ENCODE measurements at places on chromosomes 4 and X. TPM values are rescaled to one million over a fixed set of nuclear protein-coding genes. Genes with fewer than 3 reads are reported as not detected.

HUWE1 gene
- total RNA-seq = 554 TPM

UCHL1 gene
- 1.7 TPM for total RNA-seq

TCEAL7 gene
- not detected for total RNA-seq

DNA sequence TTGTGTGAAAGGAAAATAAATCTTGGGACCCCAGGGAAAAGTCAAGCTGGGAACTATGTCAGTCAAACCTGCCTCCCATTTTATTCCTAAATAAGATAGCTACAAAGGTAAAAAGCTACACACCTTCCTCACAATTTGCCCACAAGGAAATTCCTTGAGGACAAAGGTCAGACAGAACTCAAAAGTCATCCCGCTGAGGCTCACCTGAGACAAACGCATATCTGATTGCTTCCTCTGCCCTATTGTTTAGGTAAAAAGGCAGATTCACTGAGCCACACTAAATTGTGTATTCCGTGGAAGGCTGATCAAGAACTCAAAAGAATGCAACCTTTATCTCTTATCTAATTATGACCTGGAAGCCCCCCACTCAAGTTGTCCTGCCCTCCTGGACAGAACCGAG, 58.7 kb upstream of the MAML3 start:
- no peak overlapping the region for H3K27ac ChIP-seq
- H3K27me3 ChIP-seq = peaks cover 7% of the 10 kb centered on the region
- DNase-seq = no peak
- peaks cover 2% of the 10 kb centered on the region for H3K4me1 ChIP-seq
- H3K4me3 ChIP-seq = no peak overlapping the region

GRCh38 chr4:153534792-153535629, 68.9 kb downstream of the TMEM131L start:
- no peak for DNase-seq
- peak overlapping the region; percentile 84 for H3K27ac ChIP-seq
- H3K4me1 ChIP-seq = peaks cover 89% of the 10 kb centered on the region

- H3K36me3 ChIP-seq = no peaks in the 10 kb centered on the region
- H3K4me1 ChIP-seq = no peaks in the 10 kb centered on the region
- peak; percentile 56 for DNase-seq
- H3K27me3 ChIP-seq = peaks cover 6% of the 10 kb centered on the region
- no peak overlapping the region for H3K4me3 ChIP-seq
These were observed 276.6 kb downstream of the ANK2 start for GRCh38 chr4:113325876-113326615.

DNA sequence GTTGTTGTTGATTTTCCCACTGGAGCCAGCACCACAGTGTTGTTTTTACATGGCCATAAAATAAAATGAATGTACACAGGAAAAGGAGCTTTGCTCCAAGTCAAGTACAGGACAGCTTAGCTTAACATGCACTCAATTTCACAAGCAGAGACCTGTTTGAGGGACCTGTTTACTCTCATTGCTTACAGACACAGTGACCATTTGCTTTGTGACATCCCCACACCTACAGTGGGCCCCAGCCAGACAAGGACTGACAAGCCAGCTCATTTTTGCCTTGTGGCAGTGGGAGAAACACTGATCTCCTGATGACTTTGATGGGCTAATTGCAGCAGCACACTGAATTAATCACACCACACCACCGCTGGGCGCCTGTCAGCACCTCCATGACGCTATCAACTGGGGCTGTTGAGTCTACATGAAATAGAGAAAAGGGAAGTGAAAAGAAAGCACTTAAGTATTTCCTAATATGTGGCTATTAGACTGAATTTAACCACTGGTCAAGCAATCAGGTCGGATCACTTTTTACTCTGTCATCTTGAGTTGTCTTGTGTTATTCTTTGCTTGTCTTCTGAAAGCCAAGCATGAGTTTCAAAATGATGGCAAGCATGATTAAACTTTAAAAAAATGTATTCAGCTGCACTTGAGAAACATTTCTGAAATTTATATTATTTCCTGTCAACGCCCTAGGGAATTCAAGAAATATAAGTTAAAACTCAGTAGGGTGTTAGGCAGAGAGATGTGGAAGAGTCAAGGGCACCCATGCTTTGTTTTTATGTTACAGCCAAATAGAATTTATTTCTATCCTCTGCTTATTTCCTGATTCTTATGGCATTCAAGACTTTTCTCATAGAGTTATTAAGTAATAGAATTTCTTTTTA, 557.7 kb downstream of the RAB28 start:
- no peaks in the 10 kb centered on the region for H3K4me1 ChIP-seq
- peaks cover 2% of the 10 kb centered on the region for H3K27me3 ChIP-seq
- no peak overlapping the region for H3K4me3 ChIP-seq
- no peak overlapping the region for H3K27ac ChIP-seq
- no peaks in the 10 kb centered on the region for H3K36me3 ChIP-seq

- H3K27ac ChIP-seq = peak overlapping the region; percentile 91
- H3K36me3 ChIP-seq = peaks cover 23% of the 10 kb centered on the region
- peak overlapping the region; percentile 90 for H3K4me3 ChIP-seq
- H3K27me3 ChIP-seq = no peaks in the 10 kb centered on the region
- DNase-seq = peak; percentile 24
These were observed 59.4 kb downstream of the TSC22D3 start for GRCh38 chrX:107716118-107716684.

- DNase-seq = no peak
- no peaks in the 10 kb centered on the region for H3K4me1 ChIP-seq
- H3K36me3 ChIP-seq = peaks cover 3% of the 10 kb centered on the region
- H3K4me3 ChIP-seq = no peak overlapping the region
These were observed 23.3 kb downstream of the RPGR start for GRCh38 chrX:38304010-38304409.

DNA sequence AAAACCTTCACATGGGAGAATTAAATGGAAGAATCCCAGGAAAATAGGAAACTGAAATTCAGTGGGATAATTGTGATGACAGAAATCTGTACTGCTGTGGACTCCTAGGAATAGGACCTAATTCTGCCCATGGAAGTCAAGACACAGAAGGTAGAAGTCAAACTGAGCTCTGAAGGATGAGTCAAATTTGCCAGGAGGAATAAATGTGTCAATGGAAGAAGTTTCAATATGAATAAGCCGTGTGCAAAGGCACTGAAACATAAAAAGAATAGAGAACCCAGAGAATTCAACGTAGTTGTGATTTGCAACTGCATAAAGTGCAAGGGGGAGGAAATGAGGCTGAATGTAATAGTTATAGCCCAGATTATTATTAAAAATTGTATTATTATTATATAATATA, 11.6 kb downstream of the ENAM start:
- peak overlapping the region; percentile 20 for H3K4me3 ChIP-seq
- H3K4me1 ChIP-seq = peaks cover 13% of the 10 kb centered on the region
- H3K27me3 ChIP-seq = no peaks in the 10 kb centered on the region
- H3K36me3 ChIP-seq = no peaks in the 10 kb centered on the region
- H3K27ac ChIP-seq = peak overlapping the region; percentile 27
- DNase-seq = no peak

DNA sequence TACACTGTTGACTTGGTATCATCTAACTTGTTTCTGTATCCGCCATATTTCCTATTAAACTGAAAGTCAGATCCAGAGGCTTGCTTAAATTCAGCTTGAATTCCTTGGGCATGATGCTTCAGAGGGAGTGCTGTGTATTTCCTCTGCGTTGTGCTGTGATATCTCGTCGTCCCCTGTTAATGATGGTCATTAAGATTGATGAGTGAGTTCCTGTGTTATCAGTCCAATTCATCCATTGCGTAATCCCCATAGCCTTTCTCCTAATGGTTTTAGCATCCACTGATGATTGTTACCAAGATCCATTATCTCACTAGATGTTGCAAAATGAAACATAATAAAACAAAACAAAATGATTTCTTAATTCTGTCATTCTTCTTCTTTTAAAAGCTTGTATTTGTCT, 31.3 kb upstream of the CHM start:
- no peaks in the 10 kb centered on the region for H3K4me1 ChIP-seq
- H3K36me3 ChIP-seq = no peaks in the 10 kb centered on the region
- H3K27ac ChIP-seq = no peak overlapping the region
- no peak for DNase-seq
- H3K27me3 ChIP-seq = peaks cover 6% of the 10 kb centered on the region

GRCh38 chrX:143500751-143501150, 16.5 kb downstream of the SPANXN3 start:
- no peak for DNase-seq
- H3K4me3 ChIP-seq = no peak overlapping the region
- H3K27me3 ChIP-seq = no peaks in the 10 kb centered on the region
- H3K36me3 ChIP-seq = no peaks in the 10 kb centered on the region
- H3K27ac ChIP-seq = no peak overlapping the region
- H3K4me1 ChIP-seq = no peaks in the 10 kb centered on the region

GRCh38 chr4:70938086-70938485, 35.9 kb downstream of the MOB1B start:
- no peaks in the 10 kb centered on the region for H3K27me3 ChIP-seq
- no peak overlapping the region for H3K27ac ChIP-seq
- peaks cover 19% of the 10 kb centered on the region for H3K4me1 ChIP-seq
- no peak for DNase-seq
- H3K4me3 ChIP-seq = no peak overlapping the region

GRCh38 chr4:23814996-23815660, 74.7 kb downstream of the PPARGC1A start:
- H3K27me3 ChIP-seq = no peaks in the 10 kb centered on the region
- no peak overlapping the region for H3K27ac ChIP-seq
- no peak overlapping the region for H3K4me3 ChIP-seq
- no peaks in the 10 kb centered on the region for H3K36me3 ChIP-seq

DNA sequence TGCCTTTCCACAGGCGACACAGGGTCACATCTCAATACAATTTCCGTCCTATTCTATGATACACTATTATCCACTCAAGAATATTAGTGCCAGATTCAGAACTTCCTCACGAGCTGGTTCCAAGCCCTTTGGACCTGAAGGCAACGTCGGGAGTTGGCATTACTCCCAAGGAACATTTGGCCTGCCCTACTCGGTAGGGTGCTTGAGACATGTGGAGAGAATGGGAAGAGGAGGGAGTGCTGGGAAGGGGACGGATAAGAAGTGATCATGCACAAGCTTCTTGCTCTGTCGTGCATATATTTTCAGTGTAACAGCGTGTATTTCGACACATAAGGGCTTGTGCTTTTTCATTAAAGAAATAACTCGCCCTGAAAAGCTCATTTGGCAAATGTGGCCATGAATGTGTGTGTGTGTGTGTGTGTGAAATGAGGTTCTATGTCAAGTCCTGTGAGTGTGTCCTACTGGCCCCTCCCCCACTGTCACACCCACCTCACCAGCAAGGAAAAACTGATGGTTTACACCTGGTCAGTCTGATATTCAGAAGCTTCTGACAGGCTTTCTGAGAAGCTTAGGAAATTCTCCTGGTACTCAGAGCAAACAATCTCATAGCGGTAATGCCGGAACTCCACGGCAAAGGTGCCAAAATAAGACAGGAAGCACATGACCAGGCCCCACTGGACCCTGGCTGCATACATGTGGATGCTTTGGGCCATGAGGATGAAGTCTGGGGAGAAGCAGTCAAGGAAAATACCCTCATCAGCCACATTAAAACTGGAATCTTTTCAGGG, 54.8 kb downstream of the ENOPH1 start:
- H3K27ac ChIP-seq = no peak overlapping the region
- DNase-seq = no peak
- H3K36me3 ChIP-seq = peaks cover 5% of the 10 kb centered on the region
